Right hindlimb (tissue), 1 donor: ENCODE measurements at places on chromosomes 5 and 9.

- DNase-seq, result no peak
These were observed 3.1 kb downstream of the SPACA9 start for GRCh38 chr9:132881826-132882225.

GRCh38 chr9:135461936-135462335 is 17.6 kb upstream of the PPP1R26 start:
- no peak for DNase-seq

DNA sequence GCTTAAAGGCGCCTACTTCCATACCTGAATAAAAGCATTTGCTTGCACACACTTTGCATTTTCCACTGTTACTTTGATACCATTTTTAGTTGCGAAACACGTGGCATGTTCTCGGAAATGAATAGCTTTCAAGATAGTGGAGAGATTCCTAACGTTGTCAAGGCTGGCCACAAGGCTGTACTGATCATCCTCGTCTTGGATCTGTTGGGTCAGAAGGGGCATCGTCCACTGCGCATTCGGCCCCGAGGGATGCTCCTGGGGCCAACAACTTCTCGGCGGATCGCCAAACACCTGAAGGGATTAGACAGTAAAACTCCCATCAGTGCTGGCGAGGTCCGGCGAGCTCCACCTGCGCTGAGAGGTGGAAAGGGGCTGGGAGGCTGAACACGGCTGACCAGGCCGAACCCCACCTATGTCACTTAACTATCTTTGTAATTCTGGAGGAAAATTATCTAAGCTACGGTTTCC is 599 bp downstream of the RAD1 start:
- peak; percentile 39 for DNase-seq

DNA sequence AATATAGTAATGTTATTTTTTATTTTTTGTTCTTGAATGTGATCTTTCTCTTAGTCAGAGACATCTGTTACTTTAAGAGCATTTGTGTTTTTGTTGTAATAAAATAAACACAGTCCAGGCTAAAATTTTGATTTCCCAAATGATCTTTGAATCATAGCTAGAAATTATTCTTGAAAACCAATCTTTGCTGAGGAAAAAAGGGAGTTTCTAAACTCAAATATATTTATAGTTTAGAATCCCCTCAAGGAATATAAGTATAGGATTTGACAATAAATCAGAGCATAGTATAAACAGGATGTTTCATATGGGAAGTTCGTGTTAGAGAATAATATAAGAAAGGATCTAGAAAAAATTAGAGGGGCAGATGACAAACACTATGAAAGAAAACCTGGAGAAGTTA is 118.8 kb upstream of the ADAMTS19 start:
- no peak for DNase-seq

GRCh38 chr9:9100070-9100469 is 1300.5 kb upstream of the DMAC1 start:
- no peak for DNase-seq

DNA sequence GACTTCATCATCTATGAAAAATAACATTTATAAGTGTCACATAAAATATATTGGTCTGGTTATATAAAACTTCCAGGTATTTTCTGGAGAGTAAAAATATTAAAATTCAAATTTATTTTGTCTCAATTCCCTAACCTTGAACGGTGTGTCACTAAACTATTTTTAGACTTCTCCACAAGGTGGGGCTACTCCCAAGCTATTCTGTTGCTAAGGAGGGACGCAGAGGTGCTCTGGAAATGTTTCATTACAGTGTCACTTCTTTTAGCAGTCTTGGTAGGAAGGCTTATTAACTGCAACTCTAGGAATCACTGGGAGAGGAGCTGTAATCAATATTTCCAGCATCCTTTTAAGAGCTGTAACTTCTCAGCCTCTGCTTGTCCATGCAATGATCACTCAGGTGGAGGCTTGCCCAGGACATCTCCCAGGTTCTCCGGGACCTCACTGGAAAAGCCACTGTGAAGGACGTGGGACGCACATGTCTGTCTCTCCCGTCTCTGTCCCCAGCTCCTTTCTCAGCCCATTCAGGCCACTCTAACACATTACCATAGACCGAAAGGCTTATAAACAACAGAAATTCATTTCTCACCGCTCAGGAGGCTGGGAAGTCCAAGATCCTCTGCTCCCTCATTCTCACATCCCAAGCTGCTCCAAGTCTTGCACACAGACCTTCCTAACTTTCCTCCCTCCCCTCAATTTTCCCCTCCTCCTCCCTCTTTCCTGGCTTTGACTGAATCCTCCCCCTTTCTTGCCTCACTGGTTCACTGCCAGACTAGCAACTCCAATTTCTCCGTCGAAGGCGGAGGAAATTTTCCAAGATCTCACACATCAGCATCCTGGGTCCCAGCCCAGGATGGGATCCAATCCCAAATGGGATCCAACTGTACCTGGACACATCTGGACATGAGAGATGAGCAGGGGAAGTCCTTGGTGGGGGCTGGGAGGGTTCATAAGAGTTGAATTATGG is 32.7 kb upstream of the DNAH5 start:
- DNase-seq, result peak; percentile 38

GRCh38 chr9:6512085-6512657 is 99.2 kb downstream of the UHRF2 start:
- no peak for DNase-seq

DNA sequence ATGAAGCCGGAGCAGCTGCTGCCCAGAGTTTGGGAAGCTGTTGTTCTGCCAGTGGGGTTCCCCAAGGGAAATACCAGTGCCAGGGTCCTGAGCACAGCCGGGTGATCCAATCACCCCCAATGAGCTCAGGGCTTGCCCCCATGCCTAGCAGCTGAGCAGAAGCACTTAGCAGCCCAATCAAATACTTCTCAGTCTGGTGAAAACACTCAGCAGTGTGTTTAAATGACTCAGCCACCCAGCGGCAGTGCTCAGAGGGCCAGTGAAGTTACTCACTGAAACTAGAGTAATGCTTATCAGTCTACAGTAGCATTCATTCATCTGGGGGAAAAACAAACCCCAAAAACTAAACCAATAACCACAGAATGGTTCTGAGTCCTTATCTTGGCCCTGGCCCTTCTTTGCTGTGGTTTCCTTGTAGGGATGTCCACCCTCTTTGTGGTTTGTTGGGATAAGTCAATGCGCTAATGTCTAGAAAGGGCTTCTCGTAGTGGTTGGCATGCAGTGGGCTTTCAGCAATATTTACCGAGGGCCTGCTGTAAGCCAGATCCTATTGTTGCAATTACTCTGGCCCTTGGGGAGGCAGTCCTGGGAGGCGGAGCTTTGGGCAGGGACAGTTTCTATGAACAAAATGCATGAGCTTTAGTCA is 43.1 kb downstream of the LHX2 start:
- peak; percentile 47 for DNase-seq

DNA sequence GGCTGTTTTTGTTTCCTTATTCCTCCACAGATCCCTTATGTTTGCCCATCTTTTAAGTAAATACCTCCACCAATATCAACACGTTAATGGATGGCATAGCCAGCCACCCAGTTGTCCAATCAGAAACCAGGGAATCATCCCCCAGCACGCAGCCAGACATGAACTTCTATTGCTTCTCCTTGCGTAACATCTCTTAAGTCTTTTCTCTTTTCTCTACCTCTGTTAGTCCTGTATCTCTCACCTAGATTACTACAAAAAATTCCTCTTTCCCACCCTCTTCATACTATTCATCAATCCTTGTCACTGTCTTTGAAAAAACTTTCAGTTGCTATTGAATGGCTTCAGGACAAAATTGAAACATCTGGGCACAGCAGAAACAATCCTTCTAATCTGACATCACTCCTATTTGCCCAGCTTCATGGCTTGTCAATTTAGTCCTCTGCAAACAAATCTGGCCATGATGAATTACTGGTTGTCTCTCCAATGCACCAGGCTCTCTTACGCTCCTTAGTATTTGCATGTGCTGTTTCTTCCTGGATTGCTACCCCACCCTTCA is 349.3 kb downstream of the RAB3C start:
- DNase-seq, result no peak

GRCh38 chr9:136805207-136805740 is 2.5 kb upstream of the RABL6 start:
- DNase-seq, result no peak

DNA sequence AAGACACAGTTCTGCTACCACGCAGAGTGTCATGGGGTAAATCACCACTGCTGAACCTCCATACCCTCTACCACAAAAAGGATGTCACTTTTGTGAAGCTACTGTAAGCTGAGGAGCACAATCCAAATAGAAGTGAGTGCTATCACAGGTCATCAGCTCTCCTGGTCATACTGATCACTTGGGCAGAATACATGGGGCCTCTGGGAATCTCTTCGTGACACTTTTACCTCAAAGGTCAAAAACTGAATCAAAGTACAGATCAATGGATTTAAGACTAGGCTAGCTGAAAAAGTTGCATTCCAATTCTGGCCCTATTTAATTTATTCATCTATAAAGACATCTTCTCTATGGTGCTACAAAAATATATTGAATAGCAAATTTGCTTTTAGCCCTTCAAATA is 115.5 kb downstream of the MPDZ start:
- DNase-seq, result no peak

DNA sequence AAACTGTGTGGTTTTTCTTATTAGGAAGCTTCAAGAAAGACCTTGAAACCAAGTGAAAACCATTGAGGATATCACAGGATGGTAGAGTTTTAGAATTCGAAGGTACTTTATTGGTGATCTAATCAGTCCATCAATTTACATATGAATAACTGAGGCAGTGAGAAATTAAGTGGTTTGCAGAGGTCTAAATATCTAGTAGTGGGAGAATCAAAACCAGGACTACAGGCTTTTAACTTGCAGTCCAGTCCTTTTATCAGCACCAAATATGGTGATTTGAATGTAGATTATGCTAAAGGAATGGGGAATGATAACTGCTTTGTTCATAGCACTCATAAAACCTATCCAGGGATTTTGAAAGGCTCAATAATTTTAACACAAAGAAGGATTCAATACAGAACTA is 85.8 kb downstream of the ZSWIM6 start:
- no peak for DNase-seq

GRCh38 chr5:123540534-123540933 is 28.6 kb downstream of the CSNK1G3 start:
- DNase-seq, result no peak

- DNase-seq, result peak; percentile 32
These were observed 270.9 kb downstream of the HSPA4 start for GRCh38 chr5:133322743-133323142.

- DNase-seq, result no peak
These were observed 78.2 kb upstream of the RXRA start for GRCh38 chr9:134247918-134248631.

- no peak for DNase-seq
These were observed 176.9 kb downstream of the RAB3C start for GRCh38 chr5:58759745-58760144.

DNA sequence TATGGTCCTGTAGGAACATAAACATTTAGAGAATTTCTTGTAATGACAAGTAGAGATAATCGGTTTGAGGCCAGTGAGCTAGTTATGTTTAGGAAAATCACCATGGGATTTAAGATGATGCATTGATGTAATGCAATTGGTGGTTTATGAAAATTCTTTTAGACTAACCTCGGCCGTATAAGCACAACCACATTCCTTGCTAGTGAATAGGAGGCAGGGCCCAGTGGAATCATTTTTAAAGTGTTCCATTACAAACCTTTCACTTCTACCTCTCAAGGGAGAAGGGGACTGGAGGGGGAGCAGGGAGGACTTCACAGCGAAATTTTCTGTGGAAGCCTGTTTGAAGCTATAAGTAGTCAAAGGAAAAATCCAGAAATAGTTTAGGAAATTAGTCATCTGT is 71.8 kb upstream of the NFIL3 start:
- no peak for DNase-seq

- no peak for DNase-seq
These were observed 149.0 kb downstream of the PDE4D start for GRCh38 chr5:59744531-59744992.

DNA sequence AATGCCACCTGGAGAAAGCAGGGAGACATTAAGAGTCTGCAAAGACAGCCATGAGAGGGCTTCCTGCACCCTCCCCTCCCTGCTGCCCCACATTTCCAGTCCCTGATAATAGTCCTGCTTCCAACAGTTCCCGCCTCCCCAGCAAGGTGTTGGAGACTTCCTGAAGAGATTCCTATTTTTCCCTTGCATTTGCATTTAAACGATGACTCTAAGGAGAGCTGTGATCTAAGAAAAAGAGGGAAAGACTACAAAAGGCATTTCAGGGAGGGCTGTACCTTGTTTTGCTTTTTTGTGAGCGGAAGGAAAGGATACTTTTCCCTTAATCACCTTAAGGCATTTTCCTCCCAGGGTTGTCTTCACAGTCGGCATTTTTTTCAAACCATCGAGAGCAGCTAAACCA is 62.1 kb downstream of the GAS1 start:
- DNase-seq, result no peak

DNA sequence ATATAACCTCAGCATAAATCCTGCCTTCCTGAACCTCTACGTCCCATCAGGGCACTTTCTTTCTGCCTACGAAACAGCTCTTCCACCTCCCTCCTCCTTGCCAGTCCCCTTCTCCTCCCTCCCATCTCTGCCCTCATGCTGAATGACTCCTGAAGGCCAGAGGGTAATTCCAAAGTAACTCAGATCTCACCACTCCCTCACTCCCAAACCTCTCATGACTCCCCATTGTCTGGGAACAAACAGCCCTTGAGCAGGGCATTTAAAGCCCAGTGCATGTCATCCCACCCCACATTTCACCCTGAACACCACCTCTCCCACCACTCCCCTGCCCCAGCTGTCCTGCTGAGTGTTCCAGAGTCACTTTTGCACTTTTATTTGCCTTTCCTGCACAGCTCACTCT is 8.9 kb upstream of the FBP1 start:
- no peak for DNase-seq

DNA sequence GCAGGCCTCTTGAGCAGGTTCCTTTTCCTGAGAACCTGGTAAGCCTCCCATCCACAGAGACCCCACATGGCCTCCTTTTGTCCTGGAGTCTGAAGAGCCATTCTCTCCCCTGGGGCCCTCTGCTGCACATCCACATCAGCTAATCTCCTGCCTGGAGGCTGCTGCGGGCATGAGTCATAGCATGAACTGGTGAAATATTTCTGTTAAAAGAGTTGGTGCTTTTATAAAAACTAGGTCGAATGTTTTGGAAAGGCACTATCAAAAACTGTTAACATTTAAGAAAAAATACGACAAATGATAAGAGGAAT is 399.4 kb downstream of the CTNND2 start:
- DNase-seq, result no peak

- no peak for DNase-seq
These were observed 597 bp upstream of the IRX4 start for GRCh38 chr5:1883120-1883924.

DNA sequence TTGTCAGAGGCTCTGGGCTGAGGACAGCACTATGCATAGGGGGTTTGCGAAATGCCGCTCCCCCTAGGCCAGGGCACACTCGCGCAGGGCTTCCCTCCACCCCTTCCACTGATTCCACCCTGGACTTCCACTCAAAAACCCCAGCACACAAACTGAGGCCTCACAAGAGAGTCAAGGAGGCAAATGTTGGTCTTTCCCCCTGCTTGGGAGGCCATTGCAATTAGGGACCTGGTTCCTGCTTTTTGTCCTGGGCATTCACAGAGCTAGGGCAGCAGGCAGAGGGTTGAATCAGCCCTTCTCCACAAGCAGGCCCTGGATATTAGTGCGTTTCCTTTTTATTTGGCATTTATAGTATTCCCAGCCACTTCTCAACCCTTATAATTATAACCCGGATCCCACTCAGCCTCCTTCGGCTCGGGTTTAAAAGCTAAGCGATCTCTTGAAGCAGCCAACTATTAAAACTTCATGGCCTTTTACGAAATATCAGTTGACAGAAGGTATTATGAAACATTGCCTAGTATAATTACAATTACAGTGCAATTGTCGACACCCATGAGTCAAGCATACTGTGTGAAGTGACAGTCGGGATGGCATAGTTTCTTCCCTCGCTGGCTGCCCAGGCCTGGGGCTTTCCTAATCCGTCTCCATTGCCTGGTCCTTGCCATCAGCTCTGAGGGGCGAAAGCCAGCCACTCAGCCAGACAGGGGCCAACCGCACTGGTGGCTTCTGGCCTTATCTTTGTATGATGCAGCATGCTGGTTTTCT is 285.5 kb upstream of the MAP3K1 start:
- no peak for DNase-seq
